Foreskin fibroblast (primary cell): ENCODE measurements at places on chromosomes 16 and 17.
A peak's percentile ranks its signal among the peaks of the same experiment; 100 is the strongest.

DNA sequence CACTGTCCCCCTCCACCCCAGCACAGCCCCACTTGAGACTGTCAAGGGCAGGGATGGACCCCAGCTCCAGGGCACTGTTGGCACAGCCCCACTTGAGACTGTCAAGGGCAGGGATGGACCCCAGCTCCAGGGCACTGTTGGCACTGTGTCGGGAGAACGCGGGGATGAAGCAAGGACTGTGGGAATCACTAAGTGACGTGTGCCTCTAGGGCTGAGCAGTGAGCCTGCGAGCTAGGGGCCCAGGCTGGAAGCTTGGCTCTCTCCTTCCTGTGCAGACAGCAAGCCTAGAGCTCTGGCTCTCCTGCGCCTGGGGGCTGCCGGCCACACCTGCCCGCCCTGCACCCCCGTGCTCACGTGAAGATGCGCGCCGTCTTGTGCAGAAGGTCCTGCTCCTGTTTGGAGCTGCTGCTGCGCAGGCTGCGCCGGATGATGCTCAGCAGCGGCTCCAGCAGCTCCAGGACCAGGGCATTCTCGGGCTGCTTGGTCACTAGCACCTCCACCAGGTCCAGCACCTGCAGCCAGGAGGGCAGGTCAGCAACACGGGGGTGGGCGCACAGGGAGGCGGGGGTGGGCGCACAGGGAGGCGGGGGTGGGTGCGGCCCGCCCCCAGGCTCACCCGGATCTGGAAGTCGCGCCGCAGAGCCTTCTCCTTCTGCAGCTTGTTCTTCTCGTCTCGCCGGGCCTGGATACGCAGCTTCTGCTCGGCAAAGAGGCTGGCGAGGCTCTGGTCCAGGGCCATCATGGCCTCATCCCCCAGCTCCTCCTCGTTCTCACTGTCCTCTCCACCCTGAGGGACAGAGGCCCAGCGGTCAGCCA is 10.8 kb downstream of the MYBBP1A start:
- DNase-seq, result no peak

- DNase-seq, result peak; percentile 77
These were observed 163.4 kb upstream of the CIBAR2 start for GRCh38 chr16:85275533-85276249.

GRCh38 chr17:49439673-49440571 is 25.2 kb upstream of the PHB1 start:
- DNase-seq, result no peak

DNA sequence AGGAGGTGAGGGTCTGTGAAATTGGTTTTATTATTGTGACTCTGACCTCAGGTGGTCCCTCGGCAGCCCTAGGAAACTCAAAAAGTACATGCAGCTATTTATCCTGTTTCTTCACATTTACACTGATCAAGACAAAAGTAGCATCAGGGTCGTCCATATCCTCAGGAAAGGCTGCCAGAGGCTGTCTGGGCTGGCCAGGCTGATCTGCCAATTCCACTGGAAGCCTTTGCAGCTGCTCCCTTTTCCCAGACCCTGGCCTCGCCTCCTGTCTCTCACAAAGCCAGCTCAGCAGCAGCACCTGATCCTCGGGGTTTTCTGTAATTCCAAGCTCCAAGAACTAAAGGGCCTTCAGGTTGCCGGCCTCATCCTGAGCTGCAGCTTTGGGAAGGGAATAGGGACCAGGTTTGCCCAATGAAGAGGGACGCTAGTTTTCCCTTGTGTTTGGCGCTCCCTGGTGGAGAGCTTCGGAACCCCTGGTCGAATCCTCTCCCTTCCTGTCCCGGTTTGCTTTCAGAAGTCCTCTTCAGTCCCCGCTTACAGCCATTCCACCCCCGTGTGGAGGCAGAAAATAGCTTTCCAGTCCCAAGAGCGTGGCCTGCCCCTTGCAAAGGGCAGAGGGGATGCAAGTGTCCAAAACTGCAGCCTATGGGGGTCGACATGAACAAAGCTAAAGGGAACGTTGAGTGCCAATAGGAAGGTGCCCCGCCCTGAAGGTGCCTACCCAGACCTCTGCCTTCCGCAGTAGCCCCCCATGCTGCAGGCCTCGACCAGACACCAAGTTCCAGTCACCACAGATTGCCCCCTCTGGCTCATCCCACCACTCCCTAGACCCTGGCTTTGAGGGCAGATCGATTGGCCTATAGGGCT is 13.4 kb downstream of the MFSD6L start:
- peak; percentile 76 for DNase-seq

DNA sequence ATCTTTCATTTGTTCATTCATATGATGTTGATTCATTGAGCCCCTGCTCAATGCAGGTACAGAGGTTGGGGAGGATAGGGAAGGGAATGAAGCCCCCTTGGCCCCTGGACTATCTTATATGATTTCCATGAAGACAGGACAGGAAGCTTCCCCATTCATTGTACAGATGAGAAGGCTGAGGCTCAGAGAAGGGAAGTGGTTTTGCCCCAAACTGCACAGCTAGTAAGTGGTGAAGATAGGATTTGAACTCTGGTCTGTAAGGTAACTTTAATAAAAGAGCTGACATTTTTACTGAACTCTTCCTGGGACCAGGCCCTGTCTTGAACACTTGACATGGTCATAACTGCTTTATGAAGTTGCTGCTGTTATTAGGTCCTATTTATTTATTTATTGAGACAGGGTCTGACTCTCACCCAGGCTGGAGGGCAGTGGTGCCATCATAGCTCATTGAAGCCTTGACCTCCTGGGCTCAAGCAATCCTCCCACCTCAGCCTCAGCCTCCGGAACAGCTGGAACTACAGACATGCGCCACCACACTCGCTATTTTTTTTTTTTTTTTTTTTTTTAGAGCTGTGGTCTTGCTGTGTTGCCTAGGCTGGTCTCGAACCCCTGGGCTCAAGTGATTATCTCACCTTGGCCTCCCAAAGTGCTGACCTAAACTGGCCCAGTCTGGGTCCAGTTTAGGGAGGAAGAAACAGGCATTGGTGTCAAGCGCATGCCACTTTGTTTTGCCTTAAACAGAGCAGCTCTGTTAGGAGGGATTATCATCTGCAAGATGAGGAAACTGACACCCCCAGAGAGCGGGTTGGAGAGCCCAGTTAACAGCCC is 5.0 kb downstream of the CTF1 start:
- DNase-seq, result no peak

DNA sequence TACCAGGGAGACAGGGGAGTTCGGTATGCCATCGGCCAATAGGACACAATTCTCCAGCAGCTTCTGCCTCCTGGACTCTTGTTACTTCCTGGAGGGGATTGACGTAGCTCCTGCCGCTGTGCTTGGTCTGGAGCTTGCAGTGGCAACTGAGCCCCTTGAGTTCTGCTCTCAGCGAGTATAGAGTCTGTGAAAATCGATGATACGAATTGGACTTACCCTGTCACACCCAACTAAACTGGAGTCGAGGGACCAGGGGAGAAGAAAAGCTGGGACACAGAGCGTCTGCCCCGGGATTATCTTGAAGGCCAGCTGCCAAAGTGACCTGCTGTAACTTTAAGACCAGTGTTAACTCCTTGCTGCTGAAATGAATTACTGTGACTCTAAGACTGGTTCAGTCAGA is 22.2 kb downstream of the SEC14L1 start:
- DNase-seq, result no peak

DNA sequence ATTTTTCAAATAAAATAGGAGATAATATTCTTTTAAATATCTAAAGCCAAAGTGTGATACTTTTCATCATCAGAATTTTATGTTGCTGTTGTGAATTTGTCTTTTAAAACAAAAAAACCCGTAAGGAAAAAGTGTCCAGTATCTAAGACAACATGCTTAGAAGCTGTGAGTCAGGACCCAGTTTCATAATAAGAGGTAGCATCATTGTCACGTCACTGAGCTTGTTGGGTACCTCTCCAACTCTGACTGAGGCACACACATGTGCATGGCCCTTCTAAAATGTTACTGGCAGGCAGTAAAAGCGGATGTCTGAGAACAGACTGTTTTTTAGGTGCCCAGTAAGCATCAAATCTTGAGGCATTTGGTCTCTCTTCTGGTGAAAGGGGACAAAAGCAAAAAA is 2.5 kb downstream of the CIAPIN1 start:
- DNase-seq, result peak; percentile 53

GRCh38 chr17:78797691-78798585 is 15.9 kb upstream of the CYTH1 start:
- DNase-seq, result no peak

GRCh38 chr16:1082952-1083675 is 10.6 kb downstream of the SSTR5 start:
- DNase-seq, result no peak

- no peak for DNase-seq
These were observed 8.9 kb upstream of the ZNF200 start for GRCh38 chr16:3243882-3244281.

DNA sequence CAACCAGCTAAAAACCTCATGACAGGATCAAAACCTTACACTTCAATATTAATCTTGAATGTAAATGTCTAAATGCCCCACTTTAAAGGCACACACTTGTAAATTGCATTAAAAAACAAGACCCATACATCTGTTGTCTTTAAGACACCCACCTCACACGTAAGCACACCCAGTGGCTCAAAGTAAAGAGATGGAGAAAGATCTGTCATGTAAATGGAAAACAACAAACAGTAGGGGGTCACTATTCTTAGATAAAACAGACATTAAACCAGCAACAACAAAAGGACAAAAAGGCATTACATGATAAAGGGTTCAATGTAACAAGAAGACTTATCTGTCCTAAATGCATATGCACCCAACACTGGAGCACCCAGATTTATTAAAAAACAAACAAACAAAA is 35.6 kb downstream of the SDR42E1 start:
- DNase-seq, result no peak

DNA sequence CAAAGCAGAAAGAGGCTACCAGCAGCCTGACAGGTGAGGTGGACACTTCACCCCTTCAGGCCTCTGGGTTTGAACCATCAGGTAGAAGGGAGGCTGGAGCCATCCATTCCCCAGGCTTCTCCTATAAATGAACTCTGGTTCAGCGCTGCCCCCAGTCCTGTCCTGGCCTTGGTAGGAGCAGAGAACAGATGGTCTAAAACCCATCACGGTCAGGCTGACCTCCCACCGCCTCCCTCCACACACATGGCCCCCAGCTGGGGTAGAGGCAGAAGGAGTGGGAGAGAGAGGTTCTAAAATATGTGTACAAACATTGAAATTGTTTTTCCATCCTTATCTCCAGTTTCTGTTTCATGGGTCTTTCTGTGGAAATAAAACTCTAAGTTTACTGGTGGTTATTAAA is 59.7 kb upstream of the DNAJA2 start:
- no peak for DNase-seq

- peak; percentile 27 for DNase-seq
These were observed 22.6 kb upstream of the COQ7 start for GRCh38 chr16:19044769-19045168.

GRCh38 chr16:89170346-89171215 is 967 bp upstream of the CDH15 start:
- no peak for DNase-seq

DNA sequence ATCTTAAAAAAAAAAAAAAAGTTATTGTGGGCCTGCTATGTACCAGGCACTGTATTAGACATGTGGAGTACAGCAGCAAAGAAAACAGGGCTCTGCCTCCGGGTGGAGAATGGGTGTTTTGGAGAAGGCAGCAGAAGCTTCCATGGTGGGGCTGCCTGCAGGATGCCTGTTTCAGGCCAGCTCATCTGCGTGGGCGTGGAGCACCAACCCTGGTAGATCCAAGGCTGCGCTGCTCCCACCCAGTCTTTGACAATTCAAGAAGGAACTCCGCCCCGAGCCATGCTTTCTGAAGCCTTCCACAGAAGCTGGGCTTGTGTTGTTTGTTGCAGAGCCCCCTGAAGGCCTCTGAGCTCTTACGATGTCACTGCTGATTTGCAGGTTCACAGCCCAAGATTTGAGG is 23.2 kb upstream of the CACNG1 start:
- DNase-seq, result no peak

DNA sequence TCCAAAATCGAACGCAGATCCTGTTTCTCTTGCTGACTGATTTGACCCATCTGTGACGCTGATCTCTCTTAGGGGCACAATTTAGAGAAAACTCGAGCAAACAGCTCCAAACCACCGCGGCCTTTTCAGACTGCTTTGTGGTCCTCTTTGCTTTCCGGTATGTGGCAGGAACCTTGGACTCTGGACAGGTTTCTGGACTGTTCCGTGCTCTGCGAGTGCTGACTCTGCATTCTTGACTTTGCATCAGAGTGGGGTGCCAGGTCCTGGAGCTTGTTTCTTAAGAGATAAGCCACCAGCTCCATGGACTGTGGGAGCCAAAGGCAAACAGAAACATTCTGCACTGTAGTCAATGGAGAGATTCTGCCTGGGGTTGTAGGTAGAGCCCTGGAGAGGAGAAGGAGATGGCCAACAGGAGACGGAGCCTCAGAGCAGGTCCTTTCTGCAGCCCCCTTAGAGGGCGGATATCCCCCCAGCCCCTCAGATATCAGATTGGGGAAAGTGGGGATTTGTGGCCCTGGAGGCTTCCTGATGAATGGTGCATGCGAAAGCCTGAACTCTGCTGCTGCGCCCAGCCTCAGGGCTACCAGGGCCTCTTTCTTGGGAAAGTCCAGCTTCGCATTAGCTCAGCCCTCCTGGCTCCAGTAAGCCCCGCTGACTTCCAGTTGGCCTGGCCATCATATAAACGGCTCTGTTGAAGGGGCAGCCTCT is 65.6 kb downstream of the WIPI1 start:
- DNase-seq, result no peak

DNA sequence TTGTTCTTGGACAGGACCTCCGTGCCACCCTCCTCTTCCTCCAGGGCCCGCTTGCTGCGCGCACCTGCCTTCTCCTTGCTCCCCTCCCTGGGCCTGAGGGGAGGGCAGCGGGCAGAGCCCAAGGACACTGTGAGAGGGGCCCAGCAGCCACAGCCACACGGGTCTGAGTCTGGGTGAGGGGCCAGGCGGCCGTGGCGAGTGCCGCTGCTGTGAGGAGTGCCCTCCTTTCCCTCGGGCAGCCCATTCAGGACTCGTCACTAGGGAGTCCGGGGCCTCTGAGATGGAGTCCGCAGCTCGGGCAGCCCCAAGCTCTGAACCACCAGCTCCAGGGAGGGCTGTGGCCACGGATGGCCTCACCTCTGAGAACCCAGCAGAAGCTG is 5.6 kb downstream of the DUS1L start:
- DNase-seq, result no peak

GRCh38 chr16:31529108-31529936 is 1.6 kb downstream of the AHSP start:
- no peak for DNase-seq

GRCh38 chr17:44197980-44198720 is 1.5 kb downstream of the ATXN7L3 start:
- DNase-seq, result peak; percentile 71
